ENCODE measurements at places on chromosomes 11 and 22.

DNA sequence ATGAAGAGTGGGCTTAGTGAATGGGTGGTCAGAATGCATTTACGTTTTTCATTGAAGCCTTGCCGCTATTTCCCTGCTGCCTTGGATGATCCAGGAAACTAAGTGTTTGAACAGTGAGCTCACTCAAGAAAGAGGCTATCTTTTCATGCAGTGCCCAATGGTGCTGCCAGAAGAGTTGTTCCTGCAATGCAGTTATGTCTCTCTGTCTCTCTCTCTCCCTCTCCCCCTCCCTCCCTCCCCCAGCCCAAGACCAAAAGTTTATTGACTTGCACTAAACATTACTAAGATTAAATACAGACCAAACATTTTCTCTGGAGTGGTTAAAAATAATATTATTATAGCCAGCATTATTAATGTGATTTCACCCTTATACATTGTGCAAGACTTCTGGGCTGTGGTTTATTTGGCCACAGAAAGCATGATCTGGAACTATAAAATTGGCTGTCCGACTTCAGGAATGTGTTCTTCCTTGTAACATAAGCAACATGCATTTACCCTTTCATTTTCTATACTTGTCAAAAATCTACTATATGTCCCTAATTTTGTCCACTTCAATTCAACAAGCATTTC, 6.6 kb upstream of the FUT4 start:
- no peak for DNase-seq

DNA sequence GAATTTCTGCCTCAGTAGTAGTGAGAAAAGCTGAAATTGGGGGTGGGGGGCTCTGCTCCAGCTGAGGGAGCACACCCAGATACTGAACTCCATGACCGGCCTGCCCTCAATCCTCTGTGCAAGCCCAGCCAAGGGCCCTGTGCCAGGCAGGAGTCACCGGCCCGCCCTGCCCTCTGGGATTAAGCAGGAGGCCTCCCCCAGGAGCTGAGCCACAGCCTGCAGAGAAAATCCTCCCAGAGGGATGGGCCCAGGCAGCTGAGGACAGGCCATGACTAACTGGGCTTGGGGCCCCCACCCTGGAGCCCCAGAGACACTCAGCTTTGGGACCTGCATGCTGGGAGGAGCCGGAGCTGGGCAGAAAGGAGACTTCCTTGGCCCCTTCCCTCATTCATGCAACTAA, 48.8 kb downstream of the MN1 start:
- DNase-seq = no peak

GRCh38 chr11:44192017-44192385, 96.5 kb downstream of the EXT2 start:
- no peak for DNase-seq

GRCh38 chr11:72864702-72865655, 50.8 kb downstream of the ATG16L2 start:
- no peak for DNase-seq

DNA sequence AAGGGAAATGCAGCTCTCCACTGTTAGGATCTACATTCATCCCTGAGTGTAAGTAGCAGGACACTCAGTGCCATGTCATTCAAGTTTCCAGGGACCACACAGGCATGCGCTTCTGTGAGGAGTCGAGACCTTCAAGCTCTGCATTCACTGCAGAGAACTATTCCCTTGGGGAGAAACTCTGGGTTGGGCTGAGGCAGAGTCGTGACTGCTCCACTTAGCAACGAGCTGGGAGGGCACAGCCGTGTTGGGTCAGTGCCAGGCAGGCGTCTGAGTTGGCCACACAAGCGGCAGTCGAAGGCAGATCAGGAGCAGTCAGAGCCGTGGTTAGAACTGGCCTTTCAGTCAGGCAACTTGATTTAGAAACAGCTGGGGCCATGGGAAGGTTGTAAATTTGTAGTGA, 14.7 kb downstream of the MPEG1 start:
- DNase-seq = no peak

DNA sequence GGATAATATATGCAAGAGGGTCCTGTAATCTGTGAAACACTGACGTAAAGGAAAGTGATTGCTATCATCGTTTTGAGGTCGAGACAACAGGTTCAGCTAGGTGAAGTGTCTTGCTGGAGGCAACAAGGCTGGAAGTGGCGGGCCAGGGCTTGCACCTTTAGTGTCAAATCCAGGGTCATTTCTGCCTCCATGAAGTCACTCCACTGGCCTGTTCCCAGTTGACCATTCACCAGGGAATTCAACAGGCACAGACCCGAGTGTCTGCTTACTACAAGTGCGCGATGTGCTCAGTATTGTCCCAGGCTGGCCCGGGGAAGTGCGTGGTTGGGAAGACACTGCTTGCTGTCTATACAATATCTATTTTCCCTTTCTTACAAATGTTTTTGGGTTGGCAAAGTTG, 225.0 kb downstream of the CEP164 start:
- no peak for DNase-seq

DNA sequence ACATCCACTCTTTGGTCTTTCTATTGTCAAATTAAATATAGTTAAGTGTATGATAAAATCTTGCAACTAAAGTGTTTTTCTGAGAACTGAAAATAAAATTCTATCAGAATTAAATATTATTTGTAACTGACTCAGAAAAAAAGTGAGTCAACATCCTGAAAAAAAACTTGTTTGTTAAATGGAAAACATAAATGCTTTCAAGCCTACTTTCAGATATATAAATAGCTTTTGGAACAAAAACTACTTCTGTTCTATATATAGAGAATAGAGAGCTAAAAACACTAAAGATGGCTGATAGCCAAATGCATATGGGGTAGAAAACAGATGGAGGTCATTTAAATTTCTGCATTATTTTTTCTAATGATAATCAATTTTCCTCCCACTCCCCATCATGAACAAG, 61.8 kb downstream of the PIK3C2A start:
- no peak for DNase-seq

DNA sequence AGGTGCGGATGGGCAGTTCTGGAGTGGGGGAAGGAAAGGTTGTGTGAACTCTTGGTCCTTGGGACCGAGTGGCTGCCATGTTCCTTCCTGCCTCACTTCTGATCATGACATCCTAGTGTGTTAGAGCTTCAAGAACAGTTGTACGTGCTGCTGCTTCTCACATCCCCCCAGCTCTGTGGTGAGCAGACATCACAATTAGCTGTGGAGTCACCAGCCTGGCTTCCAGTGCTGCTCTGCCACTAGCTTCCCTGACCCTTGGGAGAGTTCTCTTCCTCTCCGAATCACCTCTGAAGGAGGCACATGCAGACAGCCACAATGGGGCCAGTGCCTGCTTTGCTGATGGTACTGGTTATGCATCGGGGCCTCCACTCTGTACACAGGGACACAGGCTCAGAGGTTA, 6.2 kb upstream of the RAB1B start:
- no peak for DNase-seq

DNA sequence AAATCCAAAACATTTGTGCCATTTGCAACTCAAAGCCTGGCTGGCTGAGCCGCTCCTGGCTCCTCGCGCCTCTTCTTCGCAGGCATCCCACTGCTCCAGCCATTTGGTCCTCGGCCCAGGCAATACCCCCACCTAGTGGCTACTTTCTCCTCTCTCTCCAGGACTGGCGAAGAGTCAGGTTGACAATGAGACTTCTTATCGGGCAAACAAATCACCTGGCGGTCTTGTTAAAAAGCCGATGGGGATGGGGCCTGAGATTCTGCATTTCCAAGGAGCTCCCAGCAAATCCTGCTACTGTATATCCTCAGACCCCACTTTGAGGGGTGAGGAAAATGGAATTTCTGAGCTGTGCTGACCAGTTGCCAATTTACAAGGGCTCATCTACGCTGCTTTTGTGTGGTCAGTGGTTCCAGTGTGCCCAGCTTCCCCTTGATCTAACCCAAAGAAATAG, 89.0 kb downstream of the ISX start:
- DNase-seq = no peak

DNA sequence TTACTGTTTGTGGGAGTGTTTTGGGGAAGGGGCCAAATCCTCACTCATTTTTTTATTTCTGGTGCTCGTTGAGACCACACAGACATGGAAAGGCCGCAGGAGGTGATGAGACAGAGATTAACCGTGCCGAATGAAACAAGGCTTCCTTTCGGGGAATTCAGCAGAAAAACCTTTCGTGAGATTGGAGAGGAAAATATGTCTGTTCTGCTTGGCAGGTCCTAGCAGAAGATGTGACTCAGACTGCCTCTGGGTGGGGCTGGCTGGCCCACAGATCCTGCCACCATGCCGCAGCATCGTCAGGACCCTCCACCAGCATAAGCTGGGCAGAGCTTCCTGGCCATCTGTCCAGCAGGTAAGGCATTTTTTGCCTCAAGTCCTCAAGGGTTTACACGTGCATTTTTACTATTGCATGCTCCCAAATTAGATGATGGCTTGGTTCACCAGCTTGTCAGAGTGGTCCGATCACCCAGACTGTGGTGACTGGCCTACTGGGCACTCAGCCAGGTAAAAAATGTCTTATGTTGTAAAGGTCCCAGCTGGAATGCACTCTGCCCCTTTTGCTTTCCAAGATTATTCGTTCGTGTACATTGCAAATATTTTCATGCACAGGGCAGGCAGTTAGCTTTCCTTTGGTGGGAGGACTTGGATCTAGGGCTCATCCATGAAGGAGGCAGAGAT, 1.5 kb downstream of the DDB2 start:
- DNase-seq = peak; percentile 64

- DNase-seq = no peak
These were observed 1.9 kb upstream of the HEPN1 start for GRCh38 chr11:124917115-124917637.

DNA sequence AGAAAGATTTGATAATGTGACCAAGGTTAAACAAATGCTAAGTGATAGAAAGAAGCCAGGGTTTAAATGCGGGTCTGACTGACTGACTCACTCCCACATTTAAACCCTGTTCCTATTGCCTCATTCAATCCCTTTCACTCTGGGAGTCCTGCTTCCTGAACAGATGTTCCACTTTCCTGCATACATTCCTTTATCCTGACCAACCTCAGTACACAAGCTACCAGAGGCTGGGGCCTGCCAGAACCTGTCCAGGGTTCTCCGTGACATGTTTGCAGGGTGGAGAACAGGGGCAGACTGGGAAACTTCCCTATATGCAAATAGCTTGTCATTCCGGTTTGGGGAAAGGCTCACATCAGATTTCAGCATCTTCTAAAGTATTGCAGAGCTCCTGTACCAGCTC, 3.0 kb upstream of the ANKK1 start:
- DNase-seq = no peak

- no peak for DNase-seq
These were observed 28.8 kb downstream of the PLAAT5 start for GRCh38 chr11:63462137-63462536.

DNA sequence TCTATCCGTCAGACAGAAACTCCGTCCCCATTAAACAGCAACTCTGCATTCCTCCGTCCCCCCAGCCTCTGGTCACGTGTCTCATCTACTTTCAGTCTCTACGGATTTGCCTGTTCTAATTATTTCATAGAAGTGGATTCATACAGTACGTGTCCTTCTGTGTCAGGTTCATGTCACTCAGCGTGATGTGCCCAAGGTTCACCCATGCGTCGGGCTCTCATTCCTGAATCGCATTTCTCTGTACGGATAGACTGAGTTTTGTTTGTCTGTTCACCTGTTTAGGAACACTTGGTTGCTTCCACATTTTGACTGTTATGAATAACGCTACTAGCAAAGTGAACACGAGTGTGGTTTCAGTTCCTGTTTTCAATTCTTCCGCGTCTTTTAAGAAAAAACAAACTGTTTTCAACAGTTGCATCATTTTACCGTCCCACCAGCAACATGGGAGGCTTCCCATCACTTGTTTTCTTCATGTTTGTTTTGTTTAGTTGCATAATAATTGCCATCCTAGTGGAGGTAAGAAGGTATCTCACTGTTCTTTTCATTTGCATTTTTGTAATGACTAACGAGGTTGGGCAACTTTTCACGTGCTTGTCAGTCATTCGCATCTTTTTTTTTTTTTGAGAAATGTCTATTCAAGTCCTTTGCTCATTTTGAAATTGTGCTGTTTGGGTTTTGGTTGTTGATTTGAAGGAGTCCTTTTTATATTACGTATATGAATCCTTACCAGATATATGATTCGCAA, 8.9 kb upstream of the NLRP6 start:
- DNase-seq = no peak

GRCh38 chr22:21832291-21833290, 34.9 kb downstream of the MAPK1 start:
- no peak for DNase-seq

- DNase-seq = no peak
These were observed 139.4 kb downstream of the SHANK2 start for GRCh38 chr11:71112990-71113389.

DNA sequence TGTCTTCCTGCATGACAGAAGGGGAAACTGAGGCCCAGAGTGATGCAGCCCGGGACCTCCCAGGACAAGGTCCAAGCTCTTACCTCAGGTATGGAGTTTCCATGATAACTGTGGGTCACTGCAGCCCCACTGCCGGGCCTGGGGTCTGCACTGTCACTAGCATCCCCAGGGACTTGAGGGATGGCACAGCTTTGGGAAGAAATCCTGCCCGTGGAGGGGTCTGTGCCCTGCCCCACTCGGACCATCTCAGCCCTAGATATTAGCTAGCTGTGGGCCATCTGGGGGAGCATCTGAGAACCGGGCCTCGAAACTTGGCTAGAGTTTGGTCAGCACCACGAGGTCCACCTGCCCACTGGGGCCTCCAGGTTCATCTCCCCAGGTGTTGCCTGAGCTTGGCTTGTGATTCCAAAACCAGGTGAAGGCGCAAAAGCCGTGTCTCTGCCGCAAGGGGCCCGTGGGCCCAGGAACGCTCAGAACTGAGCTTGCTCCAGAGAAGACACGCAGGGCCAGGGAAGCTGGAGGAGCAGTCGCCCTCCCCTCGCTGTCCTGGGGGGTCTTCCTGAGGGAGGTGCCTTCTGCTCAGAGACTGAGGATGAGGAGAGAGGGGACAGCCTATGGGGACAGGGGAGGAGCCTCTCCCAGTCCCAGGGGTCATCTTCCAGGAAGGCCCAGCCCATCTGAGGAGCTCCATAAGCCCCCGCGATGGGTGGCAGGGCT, 4.8 kb downstream of the LINC01488 start:
- no peak for DNase-seq

GRCh38 chr11:78645226-78646202, 70.8 kb upstream of the NARS2 start:
- peak; percentile 52 for DNase-seq

- no peak for DNase-seq
These were observed 640 bp downstream of the PPP1CA start for GRCh38 chr11:67400942-67401494.

DNA sequence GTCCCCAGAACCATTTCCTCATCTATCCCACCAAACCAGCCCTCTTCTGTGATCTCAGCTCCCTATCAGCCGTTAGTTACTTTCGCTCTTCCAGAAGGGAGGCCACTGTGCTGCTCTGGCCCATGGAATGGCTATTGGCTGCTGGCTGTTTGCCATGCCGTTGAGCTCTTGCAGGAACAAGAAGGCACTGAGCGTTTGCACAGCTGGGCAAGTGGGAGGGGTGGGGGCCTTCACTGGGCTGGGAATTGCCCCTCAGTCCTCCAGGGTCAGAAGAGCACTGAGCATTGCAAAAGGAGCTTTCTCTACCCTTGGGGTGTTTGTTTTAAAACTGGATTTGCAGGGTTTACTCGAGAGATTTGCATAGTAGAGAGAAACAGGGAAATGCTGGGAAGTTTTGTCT, 129.0 kb upstream of the PARVA start:
- no peak for DNase-seq

GRCh38 chr11:92180226-92180625, 44.4 kb upstream of the FAT3 start:
- no peak for DNase-seq

- no peak for DNase-seq
These were observed 36.7 kb upstream of the B3GNT6 start for GRCh38 chr11:76997512-76997911.

All from stimulated activated CD4-positive, alpha-beta T cell treated with anti-CD3 and anti-CD28 coated beads, Interleukin-12 subunit alpha, Interleukin-12 subunit beta, amount 100 ng/mL, for 4 hours (primary cell).